ENCODE measurements at places on chromosomes 6 and 20. TPM values are rescaled to one million over a fixed set of nuclear protein-coding genes. Genes with fewer than 3 reads are reported as not detected.

GRCh38 chr6:22825210-22825609 lies 255.8 kb downstream of the HDGFL1 start:
- DNase-seq: no peak
- H3K36me3 ChIP-seq: peaks cover 22% of the 10 kb centered on the region
- H3K4me1 ChIP-seq: peaks cover 44% of the 10 kb centered on the region
- H3K27me3 ChIP-seq: no peaks in the 10 kb centered on the region

The HLA-DQB1 gene
- total RNA-seq: 190 TPM

DNA sequence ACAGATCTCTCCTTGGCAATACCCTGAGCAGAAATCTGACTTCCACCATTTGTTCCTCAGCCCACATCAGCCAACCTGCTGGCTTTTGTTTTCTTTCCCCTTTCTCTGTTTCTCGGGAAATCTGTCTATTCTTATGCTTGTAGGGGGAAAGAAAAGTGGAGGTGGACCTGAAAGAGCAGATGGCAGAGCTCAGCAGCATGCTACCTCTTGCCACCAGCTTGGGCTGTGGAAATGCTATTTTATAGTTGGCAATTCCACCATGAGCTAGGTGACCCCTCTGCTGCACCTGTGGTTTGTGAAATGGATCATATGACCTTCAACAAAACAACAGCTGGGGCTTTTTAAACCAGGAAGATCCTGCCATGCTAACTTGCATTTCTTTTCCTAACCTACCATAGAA lies 6.8 kb upstream of the SPATS1 start:
- DNase-seq: no peak
- H3K27me3 ChIP-seq: peaks cover 66% of the 10 kb centered on the region
- no peak overlapping the region for H3K27ac ChIP-seq
- H3K36me3 ChIP-seq: no peaks in the 10 kb centered on the region
- no peaks in the 10 kb centered on the region for H3K4me1 ChIP-seq

- H3K4me1 ChIP-seq: peaks cover 31% of the 10 kb centered on the region
- peak; percentile 26 for DNase-seq
- no peaks in the 10 kb centered on the region for H3K36me3 ChIP-seq
- H3K4me3 ChIP-seq: no peak overlapping the region
These were observed 27.9 kb upstream of the SLC2A12 start for GRCh38 chr6:134080171-134080795.

The LAMA2 gene
- 0.80 TPM for total RNA-seq

GRCh38 chr6:116088946-116089345 lies 11.7 kb upstream of the NT5DC1 start:
- H3K4me3 ChIP-seq: no peak overlapping the region
- H3K36me3 ChIP-seq: no peaks in the 10 kb centered on the region
- H3K4me1 ChIP-seq: peaks cover 12% of the 10 kb centered on the region
- H3K27ac ChIP-seq: no peak overlapping the region

The BPI gene
- total RNA-seq: not detected

GRCh38 chr6:152775428-152775827 lies 24.8 kb downstream of the VIP start:
- DNase-seq: no peak
- H3K4me3 ChIP-seq: no peak overlapping the region
- H3K4me1 ChIP-seq: no peaks in the 10 kb centered on the region
- no peaks in the 10 kb centered on the region for H3K27me3 ChIP-seq
- H3K27ac ChIP-seq: no peak overlapping the region
- no peaks in the 10 kb centered on the region for H3K36me3 ChIP-seq

DNA sequence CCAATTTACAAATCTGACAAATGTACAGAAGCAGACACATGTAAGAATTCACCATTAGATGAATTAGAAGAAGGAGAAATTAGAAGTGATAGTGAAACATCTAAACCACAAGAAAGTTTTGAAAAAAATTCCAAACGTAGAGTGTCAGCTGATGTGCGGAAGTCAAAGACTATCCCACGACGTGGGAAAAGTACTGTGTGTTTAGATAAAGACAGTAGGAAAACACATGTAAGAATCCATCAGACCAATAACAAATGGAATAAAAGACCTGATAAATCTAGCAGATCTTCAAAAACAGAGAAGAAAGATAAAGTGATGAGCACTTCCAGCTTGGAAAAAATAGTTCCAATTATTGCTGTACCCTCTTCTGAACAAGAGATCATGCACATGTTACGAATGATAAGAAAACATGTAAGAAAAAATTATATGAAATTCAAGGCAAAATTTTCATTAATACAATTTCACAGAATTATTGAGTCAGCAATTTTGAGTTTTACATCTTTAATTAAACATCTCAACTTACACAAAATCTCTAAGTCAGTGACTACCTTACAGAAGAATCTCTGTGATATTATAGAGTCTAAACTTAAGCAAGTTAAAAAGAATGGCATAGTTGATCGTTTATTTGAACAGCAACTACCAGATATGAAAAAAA lies 28.1 kb upstream of the GJA10 start:
- DNase-seq: no peak
- H3K4me3 ChIP-seq: no peak overlapping the region
- H3K36me3 ChIP-seq: peaks cover 34% of the 10 kb centered on the region

DNA sequence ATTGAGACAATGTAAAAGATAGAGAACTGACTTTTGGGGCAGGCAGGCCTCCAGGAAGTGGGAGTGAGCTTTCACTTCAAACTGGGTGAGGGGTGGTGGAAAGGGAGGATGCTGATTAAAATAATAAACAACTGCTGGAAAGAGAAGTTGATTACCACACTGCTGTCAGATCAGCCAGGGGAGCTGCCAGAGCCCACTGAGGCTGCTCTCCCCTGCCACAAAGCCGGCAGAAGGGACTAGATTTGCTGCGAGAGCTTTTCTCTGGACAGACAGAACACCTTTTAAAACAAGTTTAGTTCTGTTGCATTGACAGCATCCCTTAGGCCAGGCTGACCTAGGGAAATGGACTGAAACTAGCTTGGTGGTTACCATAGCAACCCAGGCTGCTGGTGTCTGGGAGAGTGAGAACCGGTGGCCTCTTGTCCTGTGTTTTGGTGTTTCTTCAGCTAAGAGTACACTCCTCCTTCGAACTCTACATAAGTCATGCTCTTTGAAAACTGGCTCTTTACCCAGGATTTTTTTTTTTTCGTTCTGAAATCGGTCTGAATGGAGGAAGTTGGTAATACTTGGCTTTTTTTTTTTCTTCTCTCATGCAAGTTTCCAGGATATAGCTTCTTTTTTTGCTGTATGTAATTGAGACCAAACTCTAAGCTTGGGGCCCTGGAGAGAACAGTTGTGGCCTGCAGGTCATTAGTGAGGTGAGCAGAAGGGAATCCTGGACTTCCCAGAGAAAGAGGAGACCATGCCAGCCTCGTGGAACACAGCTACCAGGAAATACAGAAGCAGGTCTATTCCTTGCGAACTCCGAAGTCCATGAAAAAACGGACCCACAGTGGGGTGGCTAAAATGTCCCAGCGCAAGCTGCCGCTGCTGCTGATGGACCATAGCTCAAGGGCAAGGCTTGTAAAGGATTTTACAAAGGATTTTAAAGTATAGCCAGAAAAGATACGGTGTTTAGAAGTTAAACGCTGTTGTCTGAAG lies 374.4 kb downstream of the UTRN start:
- peak overlapping the region; percentile 42 for H3K27ac ChIP-seq
- DNase-seq: peak; percentile 25
- peaks cover 5% of the 10 kb centered on the region for H3K36me3 ChIP-seq
- H3K27me3 ChIP-seq: no peaks in the 10 kb centered on the region
- H3K4me3 ChIP-seq: peak overlapping the region; percentile 17

Measured in Calu3 (cell line).